ENCODE measurements at places on chromosomes 7 and 10.

GRCh38 chr7:90387470-90388240 lies 15.6 kb upstream of the CLDN12 start:
- DNase-seq: no peak

DNA sequence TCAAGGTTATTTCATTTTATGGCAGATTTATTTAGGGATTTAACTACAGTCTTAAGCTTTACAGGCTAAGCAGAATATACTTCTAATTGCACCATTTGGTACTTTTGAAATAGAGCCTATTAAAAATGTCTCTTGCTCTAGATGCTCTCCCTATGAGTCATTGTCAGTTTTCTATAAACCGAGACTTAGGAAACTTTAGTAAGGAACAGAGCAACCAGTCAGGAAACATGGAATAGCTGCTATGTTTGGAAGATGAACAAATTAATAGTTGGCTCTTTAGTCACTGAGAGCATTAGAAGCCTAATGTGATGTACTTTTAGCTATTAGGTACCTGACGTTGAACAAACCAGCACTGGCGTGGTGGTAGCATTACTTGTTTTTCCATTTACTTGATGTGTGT lies 35.3 kb downstream of the INPP5F start:
- DNase-seq: no peak

DNA sequence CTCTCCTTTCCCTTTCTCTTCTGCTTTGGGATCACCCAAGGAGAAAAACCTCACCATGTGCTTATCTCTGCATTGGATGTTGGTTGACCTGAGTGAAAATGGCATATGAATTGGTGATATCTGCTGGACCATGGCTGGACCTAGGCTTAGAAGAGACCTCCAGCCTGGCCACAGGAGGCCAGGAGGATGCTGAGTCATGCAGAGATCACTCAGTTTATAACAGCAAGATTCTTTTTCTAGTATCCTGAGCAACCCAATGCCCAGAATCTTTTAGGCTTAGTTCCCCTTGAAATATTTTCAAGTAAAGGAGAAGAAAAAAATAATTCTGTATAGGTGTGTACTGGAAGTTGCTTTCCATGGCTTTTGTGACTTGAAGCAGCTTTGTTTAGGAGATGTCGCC lies 236.3 kb downstream of the KLF6 start:
- no peak for DNase-seq

GRCh38 chr7:16450366-16450765 lies 15.2 kb downstream of the SOSTDC1 start:
- no peak for DNase-seq

DNA sequence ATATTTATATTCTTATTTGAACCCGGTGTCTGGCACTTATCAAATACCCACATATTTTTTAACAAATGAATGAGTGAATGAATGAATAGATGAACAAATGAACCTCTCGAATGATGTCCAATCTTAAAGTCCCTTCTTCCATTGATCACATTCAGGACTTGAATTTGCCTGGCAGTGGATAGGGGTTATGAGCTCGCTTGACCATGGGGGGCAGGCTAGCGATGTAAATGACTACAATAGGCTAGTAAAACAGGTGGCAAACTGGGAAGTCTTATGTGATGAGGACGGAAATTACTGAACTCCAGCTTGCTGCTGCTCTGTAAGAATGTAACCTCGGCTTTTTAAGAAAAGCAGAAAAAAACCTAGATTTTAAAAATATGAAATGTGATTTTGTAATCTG lies 247.7 kb upstream of the DKK1 start:
- DNase-seq: no peak

- no peak for DNase-seq
Measured at GRCh38 chr7:101035941-101036340, 16.1 kb downstream of the MUC17 start.

- DNase-seq: no peak
Measured at GRCh38 chr7:44976040-44976745, 2.6 kb downstream of the MYO1G start.

- DNase-seq: no peak
Measured at GRCh38 chr10:17512341-17513001, 58.1 kb upstream of the ST8SIA6 start.

DNA sequence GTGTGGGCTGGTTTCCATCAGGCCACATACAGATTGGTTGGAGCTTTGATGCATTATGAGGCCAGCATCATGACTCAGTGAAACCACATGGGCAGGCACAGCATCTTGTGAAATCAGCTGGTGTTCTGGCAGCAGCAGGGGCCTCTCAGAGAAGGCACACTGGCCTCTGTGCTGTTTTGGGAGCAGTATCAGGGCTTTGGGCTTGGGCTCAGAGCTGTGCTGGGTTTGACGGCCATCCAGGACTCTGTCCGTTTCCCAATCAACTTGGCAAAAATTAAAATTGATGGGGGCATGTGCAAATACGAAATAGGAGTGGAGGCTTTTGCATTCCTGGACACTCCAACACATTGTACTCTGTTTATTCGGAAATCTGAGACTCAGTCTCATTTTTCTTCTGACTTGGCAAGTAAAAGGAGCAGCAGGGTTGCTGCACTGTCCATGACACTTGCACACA lies 190.9 kb downstream of the BMPER start:
- no peak for DNase-seq

DNA sequence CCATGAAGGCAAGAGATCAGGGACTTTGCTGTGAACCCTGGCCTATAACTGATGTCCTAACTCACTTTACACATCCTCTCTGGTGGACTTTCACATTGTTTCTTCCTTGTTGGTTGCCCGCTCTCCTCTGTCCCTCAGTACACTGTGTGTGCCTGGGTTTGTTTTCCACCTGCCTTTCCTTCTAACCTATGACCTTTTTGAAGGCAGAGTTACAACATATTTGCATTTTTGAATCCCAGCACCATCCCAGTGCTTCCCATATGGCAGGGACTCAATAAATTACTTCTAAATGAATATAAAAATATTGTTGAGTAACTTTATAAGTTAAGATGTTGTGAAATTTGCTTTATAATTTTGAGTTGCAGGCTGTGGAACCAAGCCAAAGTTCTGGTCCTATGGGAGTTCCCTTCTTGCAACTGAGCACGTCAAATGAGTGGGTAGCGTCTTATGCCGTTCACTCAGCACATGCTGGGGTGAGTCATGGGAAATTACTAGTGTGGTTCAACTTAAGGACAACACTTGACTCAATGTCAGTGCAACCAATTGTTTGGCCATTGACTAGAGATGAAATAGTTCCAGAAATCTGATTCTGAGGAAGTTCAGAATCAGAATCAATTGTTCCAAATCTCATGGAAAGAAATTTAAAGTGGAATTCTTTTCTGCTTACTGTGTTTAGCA lies 250.9 kb downstream of the TWIST1 start:
- peak; percentile 22 for DNase-seq

DNA sequence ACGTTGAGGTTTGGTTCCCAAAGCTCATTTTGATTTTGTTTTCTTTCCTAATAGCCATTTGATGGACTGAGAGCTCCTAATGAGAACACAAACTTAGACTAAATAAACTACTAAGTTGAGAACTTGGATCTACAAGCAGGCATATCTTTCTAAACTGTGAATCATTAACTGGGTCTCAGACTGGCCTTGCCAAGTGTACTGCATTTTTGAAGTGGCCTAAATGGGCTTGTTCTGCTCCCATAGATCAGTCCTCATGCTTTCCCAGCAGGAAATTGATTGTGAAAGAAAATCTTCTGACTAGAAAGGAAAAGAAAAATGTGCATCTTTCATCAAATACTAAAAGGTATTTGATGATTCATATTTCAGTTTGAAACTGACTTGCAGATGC lies 46.7 kb upstream of the RBM33 start:
- DNase-seq: no peak

DNA sequence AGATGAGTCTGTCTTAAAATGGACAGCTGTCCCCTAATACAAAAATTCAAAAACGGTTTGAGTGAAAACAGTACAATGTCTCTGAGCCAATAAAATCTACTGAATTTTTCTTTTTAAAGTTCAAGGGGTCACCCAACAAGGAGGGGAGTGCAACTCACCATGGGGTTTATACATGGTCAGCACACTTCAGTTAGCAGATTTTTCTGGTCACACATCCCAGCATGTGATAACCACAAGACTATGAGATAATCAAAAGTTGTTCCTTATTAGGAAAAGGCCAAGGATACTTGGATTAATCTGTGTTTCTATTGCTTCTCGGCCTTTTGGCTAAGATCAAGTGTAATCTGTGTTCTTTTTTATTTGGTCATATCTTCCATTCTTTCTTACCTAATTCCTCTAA lies 31.6 kb downstream of the ABCB5 start:
- no peak for DNase-seq

DNA sequence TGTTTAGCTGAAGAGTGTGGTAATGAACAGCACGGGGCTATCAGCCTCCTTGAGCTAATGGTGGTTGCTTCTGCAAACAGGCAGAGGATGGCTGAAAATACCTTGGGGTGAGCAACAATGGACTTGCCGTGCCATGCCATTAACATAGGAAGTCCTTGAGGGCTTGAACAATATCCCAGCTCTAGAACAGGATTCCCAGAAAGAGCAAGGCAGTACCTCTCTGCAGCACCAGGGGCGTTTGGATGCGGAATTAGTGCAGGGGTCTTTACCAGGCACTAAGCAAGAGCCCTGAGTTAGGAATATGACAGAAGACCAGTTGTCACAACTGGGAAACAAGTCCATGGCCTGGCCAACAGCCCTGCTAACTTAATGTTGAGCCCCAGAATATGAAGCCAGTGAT lies 143.2 kb upstream of the COBL start:
- no peak for DNase-seq

GRCh38 chr10:21764466-21765189 lies 230.6 kb downstream of the MLLT10 start:
- DNase-seq: no peak

GRCh38 chr7:75642810-75643486 lies 95.8 kb downstream of the HIP1 start:
- DNase-seq: peak; percentile 79

DNA sequence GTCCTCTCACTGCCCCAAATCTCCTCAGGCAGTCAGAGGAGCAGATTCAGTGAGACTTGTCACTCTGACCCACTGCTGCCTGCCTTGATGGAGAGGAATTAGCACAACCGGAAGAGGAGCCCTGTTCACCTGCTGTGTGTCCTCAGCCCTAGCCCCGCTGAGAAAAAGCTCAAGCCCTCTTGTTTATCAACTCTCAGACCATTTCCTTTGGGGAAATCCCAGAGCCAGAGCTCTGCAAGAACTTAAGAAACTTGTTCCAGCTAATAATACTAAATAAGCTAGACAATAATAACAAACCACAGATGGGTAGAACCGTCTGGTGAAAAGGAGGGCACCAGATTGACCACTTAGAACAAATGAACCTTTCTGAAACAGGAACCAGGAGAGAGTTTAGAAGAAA lies 37.7 kb upstream of the ITGB1 start:
- no peak for DNase-seq
